ENCODE measurements at places on chromosomes 4 and X. TPM values are rescaled to one million over a fixed set of nuclear protein-coding genes. Genes with fewer than 3 reads are reported as not detected.

DNA sequence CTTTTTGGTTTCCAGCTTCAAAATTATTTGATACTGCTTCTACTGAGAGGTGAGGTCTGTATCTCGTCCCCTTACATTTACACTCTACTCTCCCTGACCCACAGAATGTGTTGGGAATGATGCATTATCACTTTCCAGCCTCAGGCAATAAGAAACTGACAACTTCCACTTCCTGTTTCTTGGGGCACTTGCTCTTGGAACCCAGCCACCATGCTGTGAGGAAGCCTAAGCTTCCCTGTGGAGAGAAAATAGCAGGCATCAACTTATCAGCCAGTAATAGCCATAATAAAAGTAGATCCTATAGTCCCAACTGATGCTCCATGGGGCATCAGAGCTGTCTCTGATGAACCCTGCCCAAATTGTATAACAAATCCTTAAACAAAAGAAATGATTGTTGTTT is 32.6 kb downstream of the RELL1 start:
- H3K27me3 ChIP-seq, result no peaks in the 10 kb centered on the region
- H3K4me1 ChIP-seq, result no peaks in the 10 kb centered on the region
- H3K4me3 ChIP-seq, result no peak overlapping the region
- H3K36me3 ChIP-seq, result peaks cover 9% of the 10 kb centered on the region

DNA sequence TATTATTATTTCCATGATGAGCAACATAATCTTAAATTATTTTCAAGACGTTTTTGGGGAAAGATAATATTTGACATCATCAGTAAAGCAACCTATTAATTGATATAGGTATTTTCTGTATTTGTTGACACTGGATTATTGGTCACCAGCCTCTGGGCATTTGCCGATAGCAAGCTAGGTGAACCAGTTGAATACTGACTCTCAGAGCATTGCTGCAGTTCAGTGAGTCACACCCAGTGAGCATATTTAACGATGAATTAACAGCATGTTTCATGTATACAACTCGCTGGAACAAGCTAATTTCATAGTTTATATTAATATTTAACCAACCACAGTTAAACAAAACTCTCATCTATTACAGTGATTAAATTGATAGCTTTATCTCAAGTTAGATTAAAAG is 1006.0 kb upstream of the DIAPH2 start:
- no peak for DNase-seq
- H3K27ac ChIP-seq, result no peak overlapping the region
- no peaks in the 10 kb centered on the region for H3K36me3 ChIP-seq

DNA sequence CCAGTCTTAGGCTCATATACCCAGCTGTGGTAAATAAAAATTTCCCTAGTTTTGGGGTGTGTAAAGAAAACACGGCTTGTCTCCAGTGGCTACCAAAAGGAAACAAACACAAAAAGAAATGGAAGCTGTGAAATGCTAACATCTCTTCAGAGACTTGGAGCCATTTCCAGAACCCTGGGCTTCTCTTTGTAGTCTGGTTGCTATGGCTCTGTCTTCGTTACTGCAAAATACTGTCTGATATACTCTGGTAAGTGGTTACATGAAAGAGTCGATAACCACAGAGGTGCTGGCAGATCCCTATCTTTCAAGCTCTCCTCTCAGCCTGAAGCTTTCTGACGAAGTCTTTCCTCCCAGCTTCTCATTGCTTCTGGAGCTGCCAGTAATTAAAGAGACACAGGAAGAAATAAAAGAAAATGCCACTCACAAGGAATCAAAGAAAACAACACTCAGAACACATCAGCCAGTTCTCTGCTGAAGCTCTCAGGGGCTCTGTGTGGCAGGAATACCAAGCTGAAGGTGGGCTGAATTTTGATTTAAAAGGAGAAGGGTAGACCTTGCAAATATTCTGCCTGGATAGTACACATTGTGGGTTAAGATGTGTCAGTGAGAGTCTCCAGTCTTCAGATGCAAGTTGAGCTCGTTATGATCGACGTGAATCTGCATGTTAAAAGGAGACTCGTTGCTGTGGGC is 107.6 kb upstream of the FAM9C start:
- H3K27ac ChIP-seq, result peak overlapping the region; percentile 55
- no peaks in the 10 kb centered on the region for H3K36me3 ChIP-seq
- peaks cover 7% of the 10 kb centered on the region for H3K4me1 ChIP-seq
- peak; percentile 81 for DNase-seq

GRCh38 chrX:42943051-42943974 is 165.3 kb upstream of the PPP1R2C start:
- H3K36me3 ChIP-seq, result no peaks in the 10 kb centered on the region
- peak; percentile 48 for DNase-seq
- peaks cover 58% of the 10 kb centered on the region for H3K4me1 ChIP-seq
- peak overlapping the region; percentile 33 for H3K4me3 ChIP-seq
- peak overlapping the region; percentile 56 for H3K27ac ChIP-seq
- H3K27me3 ChIP-seq, result no peaks in the 10 kb centered on the region

GRCh38 chr4:103415801-103416200 is 217.7 kb upstream of the CENPE start:
- H3K27ac ChIP-seq, result no peak overlapping the region
- H3K36me3 ChIP-seq, result no peaks in the 10 kb centered on the region
- no peaks in the 10 kb centered on the region for H3K4me1 ChIP-seq
- DNase-seq, result no peak
- H3K4me3 ChIP-seq, result no peak overlapping the region

GRCh38 chr4:92198711-92199110 is 105.1 kb upstream of the GRID2 start:
- no peaks in the 10 kb centered on the region for H3K4me1 ChIP-seq
- no peak overlapping the region for H3K4me3 ChIP-seq
- H3K36me3 ChIP-seq, result no peaks in the 10 kb centered on the region
- DNase-seq, result no peak

GRCh38 chrX:65985922-65986588 is 53.8 kb downstream of the VSIG4 start:
- H3K27me3 ChIP-seq, result no peaks in the 10 kb centered on the region
- H3K36me3 ChIP-seq, result no peaks in the 10 kb centered on the region
- peak; percentile 45 for DNase-seq
- H3K27ac ChIP-seq, result no peak overlapping the region
- no peak overlapping the region for H3K4me3 ChIP-seq

GRCh38 chrX:74061879-74062278 is 242.1 kb upstream of the ZCCHC13 start:
- H3K4me1 ChIP-seq, result no peaks in the 10 kb centered on the region
- H3K4me3 ChIP-seq, result no peak overlapping the region
- no peaks in the 10 kb centered on the region for H3K36me3 ChIP-seq

- H3K4me3 ChIP-seq, result peak overlapping the region; percentile 24
- no peaks in the 10 kb centered on the region for H3K27me3 ChIP-seq
These were observed 55.0 kb upstream of the BMP2K start for GRCh38 chr4:78720994-78721677.

- H3K36me3 ChIP-seq, result no peaks in the 10 kb centered on the region
- DNase-seq, result no peak
- H3K27me3 ChIP-seq, result no peaks in the 10 kb centered on the region
- H3K4me1 ChIP-seq, result no peaks in the 10 kb centered on the region
- no peak overlapping the region for H3K4me3 ChIP-seq
These were observed 95.1 kb upstream of the STIM2 start for GRCh38 chr4:26765515-26765914.

- H3K36me3 ChIP-seq, result no peaks in the 10 kb centered on the region
- no peak overlapping the region for H3K27ac ChIP-seq
- DNase-seq, result no peak
These were observed 11.4 kb downstream of the FGD1 start for GRCh38 chrX:54484666-54485065.

- no peak overlapping the region for H3K4me3 ChIP-seq
- DNase-seq, result no peak
- H3K4me1 ChIP-seq, result no peaks in the 10 kb centered on the region
- H3K27ac ChIP-seq, result no peak overlapping the region
- H3K27me3 ChIP-seq, result no peaks in the 10 kb centered on the region
- H3K36me3 ChIP-seq, result no peaks in the 10 kb centered on the region
These were observed 444.9 kb downstream of the RAPGEF2 start for GRCh38 chr4:159547645-159548308.

DNA sequence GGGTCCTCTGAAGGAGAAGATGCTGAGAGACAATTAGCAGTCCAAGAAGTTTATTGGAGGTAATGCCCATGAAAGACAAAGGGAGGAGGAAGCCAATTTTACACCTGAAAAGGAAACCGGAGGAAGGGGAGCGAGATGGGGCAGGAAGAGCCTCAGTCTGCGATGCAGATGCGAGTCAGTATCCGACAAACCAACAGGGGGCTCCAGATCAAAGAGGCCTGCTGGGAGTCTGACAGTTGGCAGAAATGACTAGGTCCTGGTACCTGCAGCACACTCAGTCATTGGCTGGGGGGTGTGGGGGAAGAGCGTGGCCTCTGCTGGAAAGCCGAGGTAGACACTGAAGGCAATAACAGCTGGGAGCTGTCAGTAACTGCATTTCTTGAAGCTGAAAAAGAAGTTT is 231.1 kb upstream of the CENPE start:
- no peaks in the 10 kb centered on the region for H3K36me3 ChIP-seq
- H3K4me3 ChIP-seq, result no peak overlapping the region

GRCh38 chrX:153439977-153440376 is 5.9 kb downstream of the TREX2 start:
- no peaks in the 10 kb centered on the region for H3K36me3 ChIP-seq
- no peak overlapping the region for H3K4me3 ChIP-seq
- no peaks in the 10 kb centered on the region for H3K4me1 ChIP-seq
- no peak overlapping the region for H3K27ac ChIP-seq

DNA sequence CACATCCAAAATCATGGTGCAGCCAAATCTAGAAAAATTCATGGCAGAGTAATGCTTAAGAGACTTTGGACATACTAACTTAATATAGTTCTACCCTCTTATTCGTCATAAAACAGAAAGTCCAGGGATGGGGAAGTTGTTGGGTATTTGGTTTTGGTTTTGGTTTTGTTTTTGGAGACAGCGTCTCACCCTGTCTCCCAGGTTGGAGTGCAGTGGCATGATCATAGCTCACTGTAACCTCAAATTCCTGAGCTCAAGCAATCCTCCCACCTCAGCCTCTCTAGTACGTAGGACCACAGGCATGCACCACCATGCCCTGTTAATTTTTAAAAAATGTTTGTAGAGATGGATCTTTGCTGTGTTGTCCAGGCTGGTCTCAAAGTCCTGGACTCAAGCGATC is 271.8 kb upstream of the TENM3 start:
- DNase-seq, result no peak
- no peaks in the 10 kb centered on the region for H3K27me3 ChIP-seq
- H3K4me1 ChIP-seq, result no peaks in the 10 kb centered on the region

GRCh38 chr4:76615999-76616398 is 181.0 kb downstream of the SHROOM3 start:
- DNase-seq, result no peak
- H3K27me3 ChIP-seq, result no peaks in the 10 kb centered on the region
- no peak overlapping the region for H3K27ac ChIP-seq
- H3K4me1 ChIP-seq, result no peaks in the 10 kb centered on the region
- H3K4me3 ChIP-seq, result no peak overlapping the region

DNA sequence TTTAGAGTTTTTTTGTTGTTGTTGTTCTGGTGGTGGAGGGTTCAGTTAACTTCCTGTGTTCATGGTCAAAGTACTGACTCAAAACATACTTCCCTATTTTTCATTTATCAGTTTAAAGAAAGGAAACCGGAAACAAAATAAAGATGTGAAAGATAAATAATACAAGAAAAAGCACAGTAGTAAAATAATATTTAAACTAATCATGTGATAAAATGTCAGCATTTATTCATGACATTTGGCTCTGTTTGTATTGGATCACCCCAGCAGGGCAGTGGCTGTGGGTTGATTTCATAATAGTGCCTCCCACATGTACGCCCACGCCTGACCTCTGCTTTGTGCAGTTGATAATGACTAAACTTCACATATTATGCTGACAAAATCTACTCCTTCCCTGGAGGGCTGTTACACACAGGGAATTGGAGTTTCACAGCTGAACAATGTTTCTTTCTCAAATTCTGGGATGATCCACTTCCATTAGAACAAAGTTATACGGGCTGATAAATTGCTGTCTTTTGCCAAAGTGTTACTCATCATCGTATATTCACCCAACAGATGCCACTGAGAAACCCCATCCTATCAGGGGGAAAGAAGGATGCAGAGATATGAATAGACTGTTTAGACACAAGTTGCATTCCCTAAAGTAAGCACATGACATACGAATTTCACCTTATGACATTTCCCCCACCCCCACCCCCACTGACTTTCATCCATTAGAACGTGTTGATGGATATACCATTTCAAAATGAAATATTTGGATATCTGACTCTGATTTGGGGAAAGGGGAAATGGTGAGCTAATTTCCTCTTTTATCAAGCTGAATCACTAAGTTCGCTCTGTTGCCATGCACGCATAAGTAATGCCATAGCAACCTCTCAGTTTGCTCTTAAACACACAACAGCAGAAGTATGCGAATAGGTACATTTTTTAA is 48.3 kb downstream of the AMELX start:
- H3K4me3 ChIP-seq, result no peak overlapping the region
- no peaks in the 10 kb centered on the region for H3K36me3 ChIP-seq
- H3K4me1 ChIP-seq, result no peaks in the 10 kb centered on the region
- no peaks in the 10 kb centered on the region for H3K27me3 ChIP-seq

GRCh38 chrX:475926-476723 is 89.4 kb upstream of the PPP2R3B start:
- H3K4me1 ChIP-seq, result no peaks in the 10 kb centered on the region
- H3K27ac ChIP-seq, result no peak overlapping the region
- no peaks in the 10 kb centered on the region for H3K36me3 ChIP-seq
- no peak overlapping the region for H3K4me3 ChIP-seq
- no peak for DNase-seq
- H3K27me3 ChIP-seq, result no peaks in the 10 kb centered on the region

DNA sequence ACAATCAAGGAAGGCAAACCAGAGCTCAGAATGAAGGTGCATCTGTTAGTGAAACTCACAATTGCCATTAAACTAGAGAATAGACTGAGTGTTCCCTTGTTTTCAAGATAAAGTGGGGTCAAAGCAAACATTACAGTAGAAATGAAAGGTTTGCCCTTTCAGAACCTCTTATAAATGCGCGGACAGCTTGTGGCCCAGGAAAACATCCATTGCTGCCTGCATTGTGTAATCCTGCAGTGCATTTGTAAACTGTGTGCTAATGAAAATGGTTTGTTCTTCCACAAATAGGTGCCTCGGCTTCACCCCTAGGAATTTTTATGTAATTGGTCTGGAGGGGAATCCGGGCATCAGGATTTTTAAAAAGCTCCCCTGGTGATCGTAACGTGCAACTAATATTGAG is 62.8 kb downstream of the SNX25 start:
- H3K36me3 ChIP-seq, result no peaks in the 10 kb centered on the region
- H3K4me3 ChIP-seq, result no peak overlapping the region
- no peak overlapping the region for H3K27ac ChIP-seq

DNA sequence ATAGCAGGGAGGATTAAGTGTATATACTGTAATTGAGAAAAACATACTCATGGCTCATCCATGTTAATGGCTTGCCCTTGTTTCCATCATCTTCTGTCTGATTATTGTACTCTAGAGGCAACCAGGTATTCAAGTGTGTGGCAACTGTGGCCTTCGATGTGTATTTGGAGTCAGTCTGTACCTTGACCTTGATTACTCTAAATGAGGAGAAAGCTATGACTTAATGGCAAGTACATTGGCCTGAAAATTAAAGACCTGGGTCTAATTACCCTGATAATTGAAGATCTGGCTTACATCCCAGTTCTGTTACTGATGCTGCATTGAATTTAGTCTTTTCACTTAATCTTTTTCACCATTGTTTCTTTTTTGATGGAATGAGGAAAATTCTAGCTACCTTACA is 409.2 kb downstream of the CCSER1 start:
- no peaks in the 10 kb centered on the region for H3K36me3 ChIP-seq
- H3K27me3 ChIP-seq, result no peaks in the 10 kb centered on the region
- no peaks in the 10 kb centered on the region for H3K4me1 ChIP-seq
- no peak overlapping the region for H3K27ac ChIP-seq

Gene BCAP31
- total RNA-seq, result 118 TPM

Gene MAGEA10
- not detected for total RNA-seq

Gene ARX
- not detected for total RNA-seq

Gene NR0B1
- not detected for total RNA-seq

Gene NAAA
- total RNA-seq, result 36.9 TPM

Gene DNASE1L1
- total RNA-seq, result 18.8 TPM

Gene SPACA5
- 0.59 TPM for total RNA-seq

Gene ATXN3L
- not detected for total RNA-seq

Gene APBB2
- 0.44 TPM for total RNA-seq

Gene XKRX
- total RNA-seq, result 1.5 TPM

Data from naive thymus-derived CD4-positive, alpha-beta T cell (primary cell).